ENCODE measurements at places on chromosomes 7 and 10.

DNA sequence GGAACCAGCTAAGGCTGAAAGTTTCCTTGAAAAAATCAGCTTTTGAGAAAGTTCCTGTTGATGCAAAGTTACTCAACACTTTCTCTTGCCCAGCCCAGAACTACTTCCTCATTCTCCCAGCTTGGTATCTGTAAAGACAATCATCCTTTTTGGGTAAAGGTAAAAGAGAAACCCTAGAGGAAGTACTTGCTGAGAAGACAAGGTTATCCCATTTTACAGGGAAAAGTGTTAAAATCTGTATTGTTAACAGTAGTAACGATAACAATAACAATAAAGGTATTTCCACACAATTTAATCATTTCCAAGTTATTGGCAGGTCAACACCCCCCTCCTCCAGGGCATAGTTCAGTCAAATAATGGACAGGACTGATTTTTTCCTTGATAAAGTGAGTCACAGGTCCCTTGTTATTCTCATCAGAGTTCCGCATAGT is 2.4 kb downstream of the ALOX5 start:
- no peak for DNase-seq

GRCh38 chr10:48607356-48608278 is 2.7 kb upstream of the ARHGAP22 start:
- DNase-seq: no peak

GRCh38 chr10:49117376-49118070 is 2.2 kb upstream of the VSTM4 start:
- no peak for DNase-seq

- no peak for DNase-seq
Measured at GRCh38 chr10:47247148-47248059, 52.6 kb upstream of the GDF10 start.

- no peak for DNase-seq
Measured at GRCh38 chr10:9381733-9382532, 1327.4 kb downstream of the GATA3 start.

GRCh38 chr7:27096768-27097514 is 1.1 kb upstream of the HOXA1 start:
- peak; percentile 84 for DNase-seq

GRCh38 chr7:150927157-150927955 is 50.8 kb downstream of the KCNH2 start:
- no peak for DNase-seq

- no peak for DNase-seq
Measured at GRCh38 chr10:88028072-88028471, 164.6 kb downstream of the PTEN start.

DNA sequence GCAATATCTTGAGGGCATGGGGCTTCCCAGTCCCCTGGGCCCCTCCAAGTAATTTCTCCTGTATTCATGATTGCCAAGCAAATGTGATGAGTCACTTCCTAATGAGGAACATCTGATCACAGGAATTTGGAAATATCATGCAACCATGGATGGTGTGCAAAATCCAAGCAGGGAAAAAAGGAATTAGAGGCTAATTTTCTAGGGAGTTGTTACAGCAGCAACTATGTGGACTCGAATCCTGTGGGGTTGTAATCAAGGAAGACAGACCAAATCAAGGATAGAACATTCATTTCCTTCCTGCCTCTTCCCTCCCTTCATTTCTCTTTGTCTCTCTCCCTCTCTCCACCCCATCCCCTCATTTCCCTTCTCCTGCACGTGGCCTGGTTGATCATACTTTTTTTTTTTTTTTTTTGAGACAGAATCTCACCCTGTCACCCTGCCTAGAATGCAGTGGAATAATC is 23.9 kb upstream of the AGFG2 start:
- peak; percentile 71 for DNase-seq

GRCh38 chr10:51321980-51322379 is 247.7 kb downstream of the PRKG1 start:
- DNase-seq: peak; percentile 42

- no peak for DNase-seq
Measured at GRCh38 chr10:103941801-103942200, 23.8 kb upstream of the STN1 start.

GRCh38 chr10:132606536-132607316 is 69.1 kb downstream of the INPP5A start:
- DNase-seq: no peak

DNA sequence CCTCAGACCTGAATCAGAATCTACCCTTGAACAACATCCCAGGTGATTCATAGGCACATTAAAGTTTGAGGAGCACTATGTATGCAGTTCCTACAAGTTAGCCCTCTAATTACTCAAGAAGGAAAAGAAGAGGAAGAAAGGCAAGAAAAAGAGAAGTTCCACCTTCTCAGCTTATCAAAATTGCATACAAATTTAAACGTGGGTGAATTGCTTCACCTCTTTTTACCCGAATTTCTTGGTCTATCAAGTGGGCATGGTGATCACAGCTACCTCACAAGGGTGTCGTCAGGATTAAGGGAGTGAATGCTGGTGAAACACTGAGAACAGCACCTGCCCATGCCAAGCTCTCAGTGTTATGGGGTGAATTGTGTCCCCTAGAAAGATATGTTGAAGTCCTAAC is 43.8 kb upstream of the PAPSS2 start:
- no peak for DNase-seq

- peak; percentile 79 for DNase-seq
Measured at GRCh38 chr10:30000802-30001571, 58.4 kb downstream of the JCAD start.

DNA sequence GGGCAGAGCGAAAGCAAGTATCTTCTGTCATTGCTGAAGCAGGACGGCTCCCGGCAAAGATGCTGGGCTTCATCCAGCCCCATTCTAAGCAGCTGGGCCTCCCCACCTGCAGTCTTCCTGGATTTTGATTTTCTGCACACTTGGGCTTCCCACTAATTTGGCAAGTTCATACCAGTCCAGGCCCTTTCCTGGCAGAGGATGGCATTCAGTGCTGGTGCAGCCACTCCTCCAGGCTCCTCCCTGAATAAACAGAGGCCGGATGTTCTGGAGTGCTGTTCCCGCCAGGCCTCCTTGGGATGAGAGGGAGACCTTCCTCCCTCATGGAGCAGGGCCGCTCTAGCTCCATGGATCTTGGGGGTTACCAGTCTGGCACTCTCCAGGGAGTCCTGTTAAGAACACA is 3.4 kb downstream of the BAG3 start:
- no peak for DNase-seq

- no peak for DNase-seq
Measured at GRCh38 chr7:116697152-116697551, 25.2 kb downstream of the MET start.

DNA sequence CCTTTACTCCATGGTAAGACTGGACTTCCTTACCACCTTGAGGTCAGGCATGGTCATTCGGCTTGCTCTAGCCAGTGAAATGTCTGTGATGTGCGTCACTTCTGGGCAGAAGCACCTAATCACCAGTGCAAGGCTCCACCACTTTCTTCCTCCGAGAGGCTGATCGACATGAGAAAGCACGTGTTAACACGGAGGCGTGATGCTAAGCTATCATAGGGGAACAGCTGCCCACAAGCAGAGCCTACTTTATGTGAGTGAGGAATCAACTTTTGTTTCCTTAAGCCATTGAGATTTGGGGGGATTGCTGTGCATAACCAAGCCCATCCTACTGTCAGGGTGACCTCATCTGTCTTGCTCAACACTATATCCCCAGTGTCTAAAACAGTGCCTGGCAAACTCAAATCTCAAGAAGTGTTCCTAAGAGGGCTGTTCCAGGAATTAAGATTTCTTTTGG is 23.1 kb upstream of the SAR1A start:
- no peak for DNase-seq

GRCh38 chr7:152699079-152699478 is 23.1 kb upstream of the XRCC2 start:
- no peak for DNase-seq

GRCh38 chr10:78359640-78360091 is 326.0 kb downstream of the RPS24 start:
- no peak for DNase-seq

- no peak for DNase-seq
Measured at GRCh38 chr10:30348378-30348776, 701 bp downstream of the MTPAP start.

DNA sequence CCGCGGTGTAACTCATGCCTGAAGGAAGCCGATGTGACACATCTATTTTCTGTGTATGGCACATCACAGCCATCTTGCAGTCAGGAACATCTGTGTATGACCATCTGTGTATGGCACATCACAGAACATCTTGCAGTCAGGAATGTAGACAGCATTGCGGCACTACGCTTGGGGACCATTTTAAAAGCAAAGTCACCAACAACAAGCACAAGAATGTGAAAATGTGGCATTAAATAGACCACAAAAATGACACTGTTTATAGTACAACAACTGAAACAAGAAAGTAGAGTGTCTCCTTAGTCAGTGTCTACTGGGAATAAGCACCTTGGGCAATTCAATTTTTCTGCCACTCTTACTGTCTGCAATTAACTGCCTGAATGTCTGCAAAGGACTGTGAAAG is 124.4 kb downstream of the HGF start:
- DNase-seq: no peak

Data from GM03348 (cell line).